MCF 10A (cell line): ENCODE measurements at places on chromosomes 7 and 10.

- no peak for DNase-seq
Measured at GRCh38 chr10:129279446-129280154, 187.4 kb upstream of the MGMT start.

- DNase-seq, result no peak
Measured at GRCh38 chr10:34862892-34863291, 47.8 kb upstream of the PARD3 start.

DNA sequence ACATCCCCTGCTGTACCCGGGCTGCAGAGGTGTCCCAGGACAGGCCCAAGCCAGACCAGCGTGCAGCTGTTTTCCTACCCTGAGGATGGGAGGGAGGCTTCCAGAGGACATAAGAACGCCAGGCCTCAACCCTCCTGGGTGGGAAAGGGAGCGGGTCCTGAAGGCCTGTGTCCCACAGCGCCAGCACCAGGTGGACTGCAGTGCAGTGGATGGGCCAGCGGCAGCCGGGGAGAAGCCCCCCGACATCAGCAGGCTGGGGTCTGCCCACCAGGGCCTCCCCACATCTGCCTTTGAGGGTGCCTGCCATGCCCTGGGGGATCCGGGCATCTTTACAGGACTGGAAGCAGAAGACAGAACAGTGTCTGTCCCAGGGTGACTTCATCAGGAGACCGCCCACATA, 22.8 kb upstream of the ZNF716 start:
- DNase-seq, result no peak

GRCh38 chr7:134654104-134654775, 7.6 kb downstream of the BPGM start:
- DNase-seq, result no peak

GRCh38 chr10:100736144-100736808, 9.1 kb upstream of the PAX2 start:
- no peak for DNase-seq

GRCh38 chr7:158268816-158269535, 318.6 kb downstream of the PTPRN2 start:
- no peak for DNase-seq

- DNase-seq, result no peak
Measured at GRCh38 chr10:118498623-118499022, 96.8 kb downstream of the PRLHR start.

DNA sequence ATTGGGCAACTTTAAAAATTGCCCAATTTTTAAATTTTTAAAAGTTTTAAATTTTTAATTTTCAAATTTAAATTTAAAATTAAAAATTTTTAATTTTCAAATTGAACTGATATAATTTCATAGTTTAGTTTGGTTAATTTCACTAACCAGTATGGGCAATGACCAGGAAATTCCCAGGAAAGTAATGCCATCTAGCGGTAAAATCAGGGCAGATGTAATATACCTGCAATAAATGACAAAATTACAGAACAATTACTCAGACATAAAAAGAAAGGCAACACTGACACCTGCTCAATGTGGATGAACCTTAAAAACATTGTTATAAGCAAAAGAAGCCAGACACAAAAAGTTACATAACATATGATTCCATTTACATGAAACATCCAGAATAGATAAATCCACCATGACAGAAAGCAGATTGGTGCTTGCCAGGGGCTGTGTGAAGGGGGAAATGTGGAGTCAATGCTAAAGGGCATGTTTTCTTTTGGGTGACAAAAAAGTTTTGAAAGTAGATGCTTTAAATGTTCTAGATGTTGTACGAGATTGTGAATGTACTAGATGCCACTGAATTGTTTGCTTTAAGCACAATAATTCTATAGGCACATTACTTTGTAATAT, 28.6 kb upstream of the SLC16A12 start:
- peak; percentile 62 for DNase-seq

DNA sequence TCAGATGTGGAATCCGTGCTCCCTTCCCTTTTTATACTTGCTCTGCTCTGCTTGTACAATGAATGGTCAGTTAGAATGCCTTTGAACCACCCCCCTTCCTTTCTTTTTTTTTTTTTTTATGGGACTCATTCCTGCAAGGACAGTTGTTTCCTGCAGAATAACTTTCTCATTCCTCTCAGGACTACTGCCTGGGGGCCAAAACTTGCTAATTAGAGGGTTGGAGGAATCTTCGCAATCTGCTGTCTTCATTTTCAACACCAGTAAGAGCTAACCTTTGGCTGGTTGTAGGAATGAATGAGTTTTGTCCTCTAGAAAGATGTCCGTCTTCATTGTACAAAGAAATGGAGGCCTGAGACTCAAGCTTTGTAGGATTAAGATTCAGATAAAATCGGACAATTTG, 868.1 kb downstream of the LRMDA start:
- DNase-seq, result no peak

DNA sequence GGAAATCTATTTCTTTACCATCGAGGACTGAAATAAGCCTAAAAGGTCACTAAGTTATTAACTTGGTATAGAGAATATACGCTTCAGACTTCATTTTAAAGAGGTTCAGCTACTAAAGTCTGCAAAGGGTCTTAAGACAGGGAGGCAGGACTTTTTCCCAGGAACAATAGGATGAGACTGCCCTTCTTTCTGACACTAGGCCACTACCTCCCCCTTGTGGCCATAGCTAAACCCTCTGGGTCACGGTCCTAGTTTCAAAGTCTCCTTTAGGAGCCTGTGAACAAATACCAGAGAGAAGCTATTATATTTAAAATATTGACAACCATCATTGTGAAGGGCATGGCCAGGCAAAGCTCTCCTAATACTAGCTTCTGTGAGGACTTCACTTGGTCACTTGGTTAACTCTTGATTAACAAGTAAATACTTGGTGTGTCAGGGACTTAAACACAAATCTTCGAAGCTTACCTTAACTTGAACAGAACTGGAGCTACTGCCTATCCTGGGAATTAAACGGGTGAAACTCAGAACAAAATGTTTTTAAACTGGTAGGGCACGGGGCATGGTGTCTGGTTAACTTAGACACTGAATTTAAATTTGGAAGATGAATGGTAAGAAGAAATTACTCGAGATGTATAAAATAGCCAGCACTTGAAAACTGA, 75.6 kb downstream of the CCDC6 start:
- peak; percentile 65 for DNase-seq

DNA sequence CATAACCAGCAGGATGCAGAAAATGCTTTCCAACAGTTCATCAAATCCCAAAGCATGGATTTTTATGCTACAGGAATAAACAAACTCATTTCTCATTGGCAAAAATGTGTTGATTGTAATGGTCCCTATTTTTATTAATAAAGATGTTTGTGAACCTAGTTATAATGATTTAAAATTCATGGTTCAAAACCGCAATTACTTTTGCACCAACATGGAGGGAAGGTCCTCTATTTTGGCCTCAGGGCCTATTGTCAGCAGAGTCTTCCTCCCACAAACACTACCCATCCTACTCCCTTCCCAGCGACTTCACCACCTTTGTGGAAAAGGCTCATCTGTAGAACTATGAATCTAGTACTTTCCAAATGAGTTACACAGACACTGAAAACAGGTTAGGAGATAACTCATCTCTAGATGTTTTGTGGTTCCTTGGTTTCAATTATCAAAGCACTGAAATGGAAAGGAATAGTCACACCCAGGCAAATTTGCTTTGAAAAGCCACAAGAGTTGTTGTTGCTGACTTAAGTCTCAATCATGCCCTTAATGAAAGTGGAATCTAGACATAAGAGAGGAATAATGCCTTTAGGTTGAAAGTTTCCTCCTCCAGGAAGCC, 59.4 kb upstream of the FRMD4A start:
- DNase-seq, result no peak

DNA sequence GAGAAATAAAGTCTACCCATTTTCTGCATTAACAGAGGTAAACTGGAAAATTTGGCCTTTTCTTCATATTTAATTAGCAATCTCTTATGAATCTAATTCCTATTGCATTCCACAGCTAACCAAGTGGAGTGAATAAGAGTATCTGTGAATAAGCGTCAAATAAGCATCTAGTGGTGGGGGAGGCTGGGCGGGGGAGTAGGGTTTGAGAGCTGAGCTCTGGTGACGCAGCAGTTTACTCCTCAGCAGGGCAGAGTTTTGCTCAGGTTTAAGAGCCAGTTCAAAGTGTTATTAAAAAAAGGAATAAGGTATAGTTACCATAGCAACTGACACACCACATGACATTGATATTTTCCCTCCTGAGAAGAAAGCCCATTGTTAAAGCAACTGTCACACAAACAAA, 1346.8 kb upstream of the CELF2 start:
- DNase-seq, result no peak

DNA sequence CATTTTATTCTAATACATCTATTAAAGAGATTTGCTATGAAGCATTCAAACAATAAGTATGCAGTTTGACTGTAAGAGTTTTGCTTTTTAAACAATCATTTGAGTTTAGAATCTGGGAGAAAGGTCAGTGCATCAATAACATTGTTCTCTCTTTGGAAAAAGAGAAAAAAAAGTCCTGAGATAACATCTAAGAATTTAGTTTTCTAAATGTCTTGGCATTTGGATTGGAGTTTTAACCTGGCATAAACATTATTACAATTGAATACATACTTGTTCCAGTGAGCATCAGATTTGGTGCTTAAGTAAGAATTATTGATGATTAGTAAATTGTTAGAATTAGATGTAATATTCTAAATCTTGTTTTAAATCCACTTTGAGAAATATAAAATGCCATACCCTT, 47.2 kb upstream of the AKR1E2 start:
- DNase-seq, result no peak

DNA sequence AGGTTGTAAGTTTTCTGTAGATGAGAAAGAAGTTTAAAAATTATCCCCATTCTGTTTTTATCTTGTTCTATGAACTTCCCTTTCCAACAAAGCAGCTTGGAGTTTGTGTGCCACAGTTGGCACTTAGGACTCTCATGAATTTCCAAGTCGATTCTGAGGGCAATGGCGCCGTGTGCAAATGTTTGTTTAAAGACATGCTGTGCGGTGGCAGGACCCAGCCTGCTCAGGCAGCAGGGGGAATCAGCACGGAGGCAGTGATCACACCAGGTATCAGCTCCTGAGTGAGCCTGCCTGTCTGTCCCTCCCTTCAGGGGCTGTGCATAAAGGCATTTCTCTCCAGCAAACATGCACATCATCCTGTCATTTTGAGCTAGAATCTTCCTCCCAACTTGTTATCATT, 109.8 kb upstream of the WDR11 start:
- DNase-seq, result no peak

DNA sequence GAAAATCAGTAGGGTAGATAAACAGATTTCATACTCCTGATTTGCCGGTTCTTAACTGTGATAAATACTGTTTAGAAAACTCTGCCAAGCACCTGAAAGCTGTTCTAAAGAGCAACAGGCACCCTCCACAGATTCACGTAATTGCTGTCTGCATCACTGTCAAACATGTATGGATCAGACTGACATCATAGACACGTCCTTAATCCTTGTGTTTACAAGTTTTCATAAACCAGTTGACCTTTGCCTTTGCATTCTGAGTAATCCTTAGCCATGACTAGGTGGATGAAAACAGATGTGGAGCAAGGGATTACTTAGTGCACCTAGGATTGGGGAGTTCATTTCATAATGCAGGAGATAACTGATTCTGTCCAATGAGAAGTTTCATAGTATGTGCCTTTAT, 41.6 kb downstream of the SLC39A12 start:
- peak; percentile 44 for DNase-seq

GRCh38 chr10:64484811-64485330, 963.7 kb downstream of the REEP3 start:
- no peak for DNase-seq

DNA sequence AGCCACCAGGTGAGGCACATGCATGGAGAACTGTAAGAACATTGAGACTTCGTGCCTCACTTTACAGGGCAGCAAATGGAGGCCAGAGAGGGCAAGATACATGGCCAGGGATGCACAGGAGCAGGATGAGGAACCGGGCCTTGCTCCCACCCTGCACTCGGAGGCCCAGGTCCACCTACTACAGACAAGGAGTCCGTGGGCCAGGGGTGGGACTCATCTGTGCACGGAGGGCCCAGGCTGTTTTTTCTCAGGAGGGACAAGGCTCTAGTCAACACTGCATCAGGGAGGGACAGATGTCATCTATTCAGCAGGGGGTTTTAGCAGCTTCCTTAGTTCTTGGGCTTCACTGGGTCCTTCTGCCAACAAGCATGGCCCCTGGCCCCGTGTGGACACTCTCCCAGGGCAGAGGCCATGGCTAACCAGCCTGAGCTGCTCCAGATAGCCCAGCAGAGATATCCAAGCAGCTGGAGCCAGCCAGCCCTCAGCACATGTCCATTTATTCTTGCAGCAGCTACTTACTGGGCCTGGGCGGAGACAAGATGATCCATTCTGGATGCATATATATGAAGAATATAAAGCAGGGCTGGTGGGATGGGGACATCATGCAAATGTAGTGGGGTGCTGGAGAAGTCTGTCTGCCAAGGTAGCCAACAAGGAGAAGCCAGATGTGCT, 134.5 kb upstream of the RET start:
- DNase-seq, result no peak

DNA sequence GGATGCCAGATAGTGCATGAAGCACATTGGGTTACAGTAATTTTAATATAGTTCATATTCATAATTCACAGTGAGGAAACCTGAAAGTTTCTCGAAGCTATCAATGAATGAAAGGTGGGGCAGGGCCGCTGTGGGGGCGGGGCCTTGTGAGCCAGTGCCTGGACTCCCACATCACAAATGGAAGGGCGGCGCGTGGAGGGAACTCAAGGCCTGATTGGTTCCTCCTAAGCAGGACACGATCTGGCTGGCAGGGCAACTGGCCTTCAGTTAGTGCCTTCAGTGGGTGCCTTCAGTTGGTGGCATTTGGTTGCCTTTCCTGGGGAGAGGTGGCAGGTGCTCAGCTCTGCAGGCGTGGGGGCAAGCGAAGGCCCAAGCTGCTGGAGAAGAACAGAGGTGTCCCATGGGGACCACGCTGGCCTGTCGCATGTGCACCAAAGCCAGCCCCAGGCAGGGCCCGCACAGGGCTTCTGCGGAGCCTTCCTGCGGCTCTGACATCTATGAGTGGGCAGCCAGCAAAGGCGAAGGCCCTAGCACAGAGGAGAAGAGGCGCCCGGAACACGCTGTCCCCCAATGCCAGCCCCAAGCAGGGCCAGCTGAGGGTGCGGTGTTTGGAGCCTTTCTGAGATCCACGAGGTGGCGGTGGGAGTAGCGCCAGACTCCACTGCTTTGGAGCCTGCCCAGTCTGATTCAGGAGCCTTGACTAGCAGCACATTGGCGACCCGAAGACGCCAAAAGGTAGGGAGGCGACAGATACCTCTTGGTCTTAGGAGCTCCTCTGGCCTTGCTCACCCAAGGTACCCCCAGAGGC, 118.0 kb upstream of the PDSS1 start:
- DNase-seq, result no peak

GRCh38 chr7:128073671-128074310, 42.6 kb upstream of the LRRC4 start:
- DNase-seq, result no peak
